ENCODE measurements at places on chromosomes 5 and 9. TPM values are rescaled to one million over a fixed set of nuclear protein-coding genes. Genes with fewer than 3 reads are reported as not detected.

- no peak for DNase-seq
Measured at GRCh38 chr5:167895899-167896659, 395.4 kb upstream of the WWC1 start.

GRCh38 chr5:124801551-124801950, 55.1 kb upstream of the ZNF608 start:
- DNase-seq: no peak

DNA sequence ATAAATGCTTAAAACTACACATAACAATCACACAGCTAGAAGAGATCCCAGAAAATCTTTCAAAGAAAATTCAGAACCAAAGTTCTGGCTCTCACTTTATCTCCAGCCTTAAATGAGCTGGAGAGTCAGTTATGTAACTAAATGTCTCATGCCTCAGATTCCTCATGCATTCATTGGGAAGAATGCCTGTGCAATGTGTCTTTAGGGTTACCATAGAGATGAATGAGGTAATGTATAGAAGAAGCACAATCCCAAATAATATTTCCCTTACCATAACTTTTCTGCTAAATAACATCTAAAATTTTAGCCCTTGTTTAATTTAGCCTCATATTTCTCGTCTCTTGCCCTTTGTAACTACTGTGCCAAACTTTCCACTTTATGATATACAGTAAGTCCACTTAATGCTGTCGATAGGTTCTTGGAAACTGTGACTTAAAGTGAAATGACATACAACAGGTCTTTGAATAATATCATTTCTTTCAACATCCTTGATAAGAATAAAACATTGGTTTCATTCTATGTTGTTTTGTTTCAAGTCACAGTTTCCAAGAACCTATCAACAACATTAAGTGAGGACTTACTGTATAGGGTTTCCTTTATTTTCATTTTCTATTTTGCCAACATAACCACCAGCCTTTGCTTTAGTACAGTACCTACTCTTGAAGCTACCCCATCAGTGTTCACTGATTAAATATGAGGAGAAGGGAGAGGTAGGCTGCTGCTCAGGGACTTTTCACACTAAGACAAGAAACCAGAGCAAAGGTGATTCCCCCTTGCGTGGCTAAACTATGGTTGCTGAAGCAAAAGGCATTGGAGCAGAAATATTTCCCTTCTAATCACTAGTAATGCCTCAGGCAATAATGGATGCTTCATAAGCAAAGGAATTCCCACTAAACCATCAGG, 295.7 kb upstream of the PTGER4 start:
- DNase-seq: peak; percentile 79

The SEMA6A gene
- 0.41 TPM for total RNA-seq

GRCh38 chr9:133003671-133004090, 25.2 kb downstream of the GFI1B start:
- no peak for DNase-seq

The PCDHGA8 gene
- total RNA-seq: 2.5 TPM

DNA sequence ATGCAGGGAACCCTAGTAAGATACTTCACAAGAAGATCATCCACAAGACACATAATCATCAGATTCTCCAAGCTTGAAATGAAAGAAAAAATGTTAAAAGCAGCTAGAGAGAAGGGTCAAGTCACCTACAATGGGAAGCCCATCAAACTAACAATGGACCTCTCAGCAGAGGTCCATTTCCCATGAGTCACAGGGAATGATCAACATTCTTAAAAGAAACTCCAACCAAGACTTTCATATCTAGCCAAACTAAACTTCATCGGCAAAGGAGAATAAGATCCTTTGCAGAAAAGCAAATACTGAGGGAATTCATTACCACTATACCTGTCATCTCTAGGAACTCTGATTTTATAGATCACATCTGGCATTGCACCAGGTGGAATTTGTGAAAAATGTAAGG, 52.9 kb upstream of the SPATA31E1 start:
- DNase-seq: peak; percentile 76

DNA sequence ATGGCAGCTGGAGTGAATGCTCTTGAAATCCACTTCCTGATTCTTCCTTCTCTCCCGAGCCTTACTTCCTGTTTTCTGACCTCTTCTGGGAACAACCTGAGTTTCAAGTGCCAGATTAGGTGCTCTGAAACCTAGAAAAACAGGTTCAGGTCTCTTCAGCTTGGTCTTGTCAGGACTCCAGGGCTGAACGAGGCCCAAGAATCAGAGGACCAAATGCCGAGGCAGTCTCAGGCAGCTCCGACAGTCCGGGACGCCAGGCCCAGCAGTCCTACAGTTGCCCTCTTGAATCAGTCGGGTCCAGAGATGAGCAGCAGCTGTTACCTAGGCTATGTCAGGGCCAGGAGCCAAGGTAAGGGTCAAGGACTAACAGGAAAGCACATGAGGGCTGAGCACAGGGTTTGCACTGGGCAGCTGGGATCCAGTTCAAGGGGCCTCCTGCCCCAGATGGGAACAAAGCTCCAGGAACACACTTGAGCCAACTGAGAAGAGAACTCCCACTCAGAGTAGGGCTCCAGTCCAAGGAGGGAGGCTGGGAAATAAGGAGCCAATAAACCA, 38.3 kb upstream of the ADRA1B start:
- DNase-seq: peak; percentile 65

GRCh38 chr5:56494300-56494731, 261.2 kb upstream of the ANKRD55 start:
- no peak for DNase-seq

The EQTN gene
- not detected for total RNA-seq

- DNase-seq: no peak
Measured at GRCh38 chr5:150408231-150408943, 4.3 kb downstream of the CD74 start.

All from fibroblast of the aortic adventitia (primary cell).